ENCODE measurements at places on chromosomes 11 and 22.
A peak's percentile ranks its signal among the peaks of the same experiment; 100 is the strongest.

DNA sequence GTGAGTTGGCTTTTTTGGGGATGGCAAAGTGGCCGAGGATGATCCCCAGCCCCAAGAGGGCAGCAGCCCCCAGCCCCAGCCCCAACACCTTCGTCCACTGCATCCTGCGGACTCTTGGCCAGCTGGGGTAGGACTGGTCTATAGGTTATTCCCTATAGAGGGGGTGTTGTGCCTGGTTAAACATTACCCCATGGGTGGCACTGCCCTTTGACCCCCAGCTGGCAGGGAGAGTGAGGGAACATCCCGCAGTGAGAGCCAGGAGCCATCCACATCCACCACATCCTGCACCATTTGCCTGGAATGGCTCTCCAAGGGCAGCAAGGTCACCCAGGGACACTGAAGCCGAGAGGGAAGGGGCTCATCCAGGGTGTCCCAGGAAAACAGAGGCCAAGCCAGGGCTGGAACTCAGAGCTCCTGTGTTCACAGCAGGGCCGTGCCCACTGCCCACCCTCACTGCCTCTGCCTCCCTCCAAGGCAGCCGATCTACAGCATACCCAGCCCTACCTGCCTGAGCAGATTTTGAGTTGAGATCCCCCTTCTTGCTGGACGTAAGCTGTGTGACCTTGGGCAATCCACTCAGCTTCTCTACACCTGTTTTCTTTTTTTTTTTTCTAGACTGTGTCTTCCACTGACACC lies at the start of gene NAALADL1:
Gene NAALADL1, minus strand, starts transcription at position 135 of the 636 bp plus-strand sequence. Its CDS starts 32 bp downstream, at position 103.
- DNase-seq = no peak

DNA sequence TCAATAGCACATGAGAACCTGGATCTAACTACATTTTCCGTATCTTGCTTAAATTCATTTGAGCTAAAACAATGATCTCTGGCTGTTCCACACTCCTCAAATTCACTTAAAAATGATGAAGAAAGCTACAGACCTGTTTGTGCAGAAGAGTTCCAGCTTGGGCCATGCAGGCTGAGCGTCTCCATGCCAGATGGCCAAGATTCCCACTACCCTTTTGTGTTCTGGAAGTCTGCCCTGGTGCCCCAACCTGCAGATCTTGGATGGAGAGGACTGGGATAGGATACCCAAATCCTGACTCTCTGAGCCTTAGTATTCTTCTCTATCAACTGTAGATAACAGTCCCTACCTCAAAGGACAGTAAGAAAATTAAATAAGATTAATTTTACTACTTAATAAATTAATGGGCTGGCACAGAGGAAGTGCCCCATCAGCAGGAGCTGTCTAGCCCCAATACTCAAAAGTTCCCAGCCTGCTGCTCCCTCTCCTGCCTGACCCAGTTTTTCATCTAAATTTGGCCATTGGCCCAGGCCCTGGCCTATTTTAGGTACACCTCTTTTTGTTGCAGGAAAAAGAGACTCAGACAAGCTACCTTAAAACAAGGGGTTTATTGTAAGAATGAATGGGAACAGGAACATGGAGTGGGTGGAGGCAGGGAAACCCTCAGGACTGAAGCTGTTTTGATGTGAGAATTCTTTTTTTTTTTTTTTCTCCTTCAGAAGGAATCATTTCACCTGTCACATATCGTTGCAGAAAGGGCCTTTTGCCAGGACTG lies 81.4 kb upstream of the GRK3 start:
- no peak for DNase-seq

DNA sequence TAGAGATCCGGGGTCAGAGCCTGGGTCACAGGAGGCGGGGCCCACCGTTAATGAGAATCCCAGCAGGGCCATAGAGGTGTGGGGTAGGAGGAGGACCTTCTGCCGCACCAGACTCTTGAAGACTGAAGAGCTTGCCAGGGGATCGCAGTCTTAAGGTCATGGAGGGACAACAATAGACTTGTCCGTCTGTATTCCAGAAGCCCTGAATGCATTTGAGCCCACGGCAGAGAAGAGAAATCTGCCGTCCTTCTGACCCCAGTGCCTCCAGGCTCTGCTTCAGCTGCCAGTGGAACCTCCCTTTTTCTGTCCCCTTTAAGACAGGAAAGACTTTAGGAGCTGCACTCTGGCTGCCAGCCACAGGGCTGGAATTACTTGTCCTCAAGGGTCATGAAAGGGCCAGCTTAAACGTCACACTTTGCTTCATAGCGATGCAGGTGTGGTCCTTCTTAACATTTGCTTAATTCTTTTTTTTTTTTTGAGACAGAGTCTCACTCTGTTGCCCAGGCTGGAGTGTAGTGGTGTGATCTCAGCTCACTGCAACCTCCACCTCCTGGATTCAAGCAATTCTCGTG lies 15.5 kb upstream of the ST3GAL4 start:
- DNase-seq = no peak

DNA sequence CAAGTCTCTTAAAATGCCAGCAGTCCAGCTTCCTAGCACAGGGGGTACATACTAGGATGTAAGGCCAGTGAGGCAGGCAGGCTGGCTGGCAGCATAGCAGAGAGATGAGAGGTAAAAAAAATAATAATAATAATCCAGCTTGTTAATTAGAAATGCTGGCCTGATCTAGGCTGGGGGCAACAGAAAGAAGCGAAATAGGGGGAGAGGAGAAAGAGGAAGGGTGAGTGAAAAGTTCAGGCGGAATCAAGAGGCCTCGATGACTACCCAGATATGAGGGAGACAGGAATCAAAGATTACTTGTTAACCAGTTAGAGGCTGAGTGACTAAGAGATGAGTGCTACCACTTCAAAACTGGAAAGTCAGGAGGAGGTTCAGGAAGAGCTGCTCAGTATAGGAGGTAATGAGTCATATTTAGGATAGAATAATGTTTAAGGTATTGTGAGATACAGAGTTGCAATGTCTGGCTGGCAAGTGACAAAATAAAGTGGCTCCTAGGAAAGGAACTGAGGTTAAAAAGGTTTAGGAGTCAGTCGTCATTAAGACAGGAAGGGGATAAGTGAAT lies 2.8 kb downstream of the ALKBH8 start:
- DNase-seq = no peak

DNA sequence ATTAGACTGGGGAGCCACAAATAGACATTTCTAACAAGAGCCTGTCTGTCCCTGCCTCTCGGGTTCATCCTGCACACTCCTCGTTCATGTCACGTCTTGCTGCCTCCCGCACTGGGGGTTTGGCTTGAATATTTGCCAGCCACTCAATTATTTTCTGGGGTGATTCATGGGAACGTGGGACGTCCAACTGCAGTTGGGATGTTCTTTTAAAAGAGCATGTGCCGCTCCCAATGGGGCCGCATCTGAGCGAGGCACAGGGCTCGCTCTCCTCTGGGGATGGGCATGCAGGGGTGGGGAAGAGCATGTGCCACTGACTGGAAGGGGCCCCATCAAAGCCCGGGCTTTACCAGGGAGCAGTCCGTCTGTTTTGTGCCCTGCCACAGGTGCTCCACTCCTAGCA lies 43.4 kb downstream of the PARVG start:
- DNase-seq = no peak

DNA sequence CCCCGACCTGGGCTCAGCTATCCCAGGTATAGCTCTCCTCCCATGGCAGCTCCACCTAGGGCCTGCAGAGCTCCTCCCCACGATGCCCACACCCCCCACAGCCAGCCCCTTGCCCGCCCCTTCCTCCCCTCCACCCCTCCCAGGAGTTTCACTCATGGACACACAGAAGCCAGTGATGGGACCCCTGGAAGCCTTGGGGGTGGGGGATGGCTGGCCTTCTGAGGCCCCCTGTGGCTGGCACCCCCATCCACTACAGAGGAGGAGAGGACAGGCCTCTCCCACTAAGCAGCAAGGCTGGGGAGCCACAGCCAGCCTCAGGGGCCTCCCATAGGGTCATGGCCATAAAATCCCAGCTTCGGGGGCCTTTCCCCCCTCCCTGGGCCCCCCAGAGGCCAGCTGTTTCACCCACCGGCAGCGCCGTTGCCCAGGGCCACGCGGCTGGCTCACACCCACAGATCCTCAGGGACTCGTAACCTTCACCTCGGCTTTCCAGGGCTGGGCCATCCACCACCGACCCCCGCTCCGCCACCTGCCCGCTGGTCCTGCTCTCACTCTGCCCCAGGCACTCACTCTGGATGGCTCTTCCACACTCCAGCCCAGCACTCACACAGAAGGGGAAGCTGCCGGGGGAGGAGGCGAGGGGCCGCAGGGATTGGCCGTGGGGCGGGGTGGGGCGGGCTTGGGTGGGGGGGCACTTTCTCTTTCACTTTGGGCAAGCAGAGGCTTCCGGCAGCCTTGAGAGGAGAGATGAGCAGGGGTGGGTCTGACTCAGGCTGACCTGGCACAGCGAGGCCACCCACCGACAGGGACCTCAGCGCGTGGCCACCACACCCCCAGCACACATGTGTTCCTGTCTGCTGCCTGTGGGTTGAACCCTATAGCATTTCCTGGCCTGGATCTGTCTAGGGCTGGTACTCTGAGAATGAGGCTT lies 2.2 kb downstream of the SLC25A22 start:
- peak; percentile 89 for DNase-seq

GRCh38 chr11:94539420-94539819 lies 4.3 kb upstream of the FUT4 start:
- DNase-seq = no peak

GRCh38 chr11:95505927-95506426 lies 275.0 kb upstream of the SESN3 start:
- no peak for DNase-seq

DNA sequence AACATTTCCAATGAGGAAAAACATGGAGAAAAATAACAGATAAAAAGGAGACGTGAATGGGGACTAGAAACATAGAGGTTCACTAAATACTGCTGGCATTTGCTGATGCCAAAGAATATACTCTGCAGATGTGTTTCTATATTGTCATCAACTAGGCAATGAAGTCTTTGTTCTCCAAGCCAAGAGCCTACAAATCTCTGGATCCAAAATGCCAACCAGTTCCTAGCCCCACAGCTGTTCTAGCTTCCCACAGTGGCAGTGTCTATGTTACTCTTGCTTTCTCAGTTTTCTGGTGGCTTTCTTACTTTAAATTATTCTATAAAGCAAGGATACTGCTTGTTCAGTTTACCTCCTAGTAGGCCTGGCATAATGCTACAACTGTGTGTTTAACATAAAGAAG lies 977.9 kb upstream of the CCDC90B start:
- DNase-seq = no peak

GRCh38 chr11:74839971-74840370 lies 91.3 kb downstream of the RNF169 start:
- no peak for DNase-seq

- no peak for DNase-seq
These were observed 9.2 kb downstream of the RELA start for GRCh38 chr11:65653229-65654225.

- DNase-seq = no peak
These were observed 6.7 kb upstream of the SEPTIN5 start for GRCh38 chr22:19707347-19708290.

GRCh38 chr11:5304046-5304445 lies 2.3 kb upstream of the OR51B4 start:
- no peak for DNase-seq

- no peak for DNase-seq
These were observed 35.2 kb downstream of the HIKESHI start for GRCh38 chr11:86337227-86337626.

DNA sequence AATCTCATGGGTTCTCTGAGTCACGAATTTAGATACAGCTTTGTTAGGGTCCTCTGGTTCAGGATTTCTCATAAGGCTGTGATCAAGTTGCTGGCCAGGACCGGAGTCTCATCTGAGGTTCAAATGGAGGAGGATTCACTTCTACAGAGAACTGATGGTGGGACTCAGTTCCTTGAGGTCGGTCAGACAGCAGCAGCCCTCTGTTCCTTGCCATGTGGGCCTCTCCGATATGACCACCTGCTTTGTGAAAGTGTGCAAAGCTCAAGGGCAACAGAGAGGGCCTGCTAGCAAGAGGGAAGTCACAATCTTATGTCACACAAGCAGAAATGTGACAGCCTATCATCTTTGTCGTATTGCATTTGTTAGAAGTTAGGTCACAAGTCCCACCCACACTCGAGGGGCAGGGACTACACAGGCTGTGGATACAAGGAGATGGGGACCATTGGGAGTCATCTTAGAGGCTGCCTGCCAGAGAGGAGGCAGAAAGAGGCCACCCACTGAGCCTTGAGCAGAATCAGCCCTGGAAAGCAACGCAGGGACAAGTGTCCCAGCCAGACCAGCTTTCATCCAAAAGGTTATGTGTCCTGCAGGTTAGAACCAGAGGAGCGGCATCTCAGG lies 34.5 kb downstream of the RPUSD4 start:
- DNase-seq = no peak

GRCh38 chr11:131907371-131907770 lies 537.0 kb downstream of the NTM start:
- no peak for DNase-seq

DNA sequence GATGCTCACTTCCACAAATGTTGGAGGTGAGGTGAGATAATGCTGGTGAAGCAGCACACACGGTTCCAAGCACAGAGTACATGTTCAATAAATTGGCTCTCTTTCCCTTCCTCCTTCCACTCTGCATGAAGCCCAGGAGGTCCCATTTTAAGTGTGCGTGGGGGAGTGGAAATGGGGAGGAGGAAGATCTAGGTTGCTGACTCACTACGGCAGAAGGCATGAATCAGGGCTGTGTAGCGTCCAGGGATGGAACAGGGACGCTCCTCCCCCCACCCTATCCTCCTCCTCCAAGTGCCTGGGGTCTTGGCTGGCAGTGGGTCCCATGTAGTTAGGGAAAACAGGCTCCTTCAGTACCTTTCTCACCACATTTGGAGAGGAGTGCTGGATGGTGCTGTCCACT lies 44.2 kb downstream of the TRIM66 start:
- DNase-seq = no peak

- DNase-seq = no peak
These were observed 14.8 kb downstream of the CD3E start for GRCh38 chr11:118319337-118319707.

DNA sequence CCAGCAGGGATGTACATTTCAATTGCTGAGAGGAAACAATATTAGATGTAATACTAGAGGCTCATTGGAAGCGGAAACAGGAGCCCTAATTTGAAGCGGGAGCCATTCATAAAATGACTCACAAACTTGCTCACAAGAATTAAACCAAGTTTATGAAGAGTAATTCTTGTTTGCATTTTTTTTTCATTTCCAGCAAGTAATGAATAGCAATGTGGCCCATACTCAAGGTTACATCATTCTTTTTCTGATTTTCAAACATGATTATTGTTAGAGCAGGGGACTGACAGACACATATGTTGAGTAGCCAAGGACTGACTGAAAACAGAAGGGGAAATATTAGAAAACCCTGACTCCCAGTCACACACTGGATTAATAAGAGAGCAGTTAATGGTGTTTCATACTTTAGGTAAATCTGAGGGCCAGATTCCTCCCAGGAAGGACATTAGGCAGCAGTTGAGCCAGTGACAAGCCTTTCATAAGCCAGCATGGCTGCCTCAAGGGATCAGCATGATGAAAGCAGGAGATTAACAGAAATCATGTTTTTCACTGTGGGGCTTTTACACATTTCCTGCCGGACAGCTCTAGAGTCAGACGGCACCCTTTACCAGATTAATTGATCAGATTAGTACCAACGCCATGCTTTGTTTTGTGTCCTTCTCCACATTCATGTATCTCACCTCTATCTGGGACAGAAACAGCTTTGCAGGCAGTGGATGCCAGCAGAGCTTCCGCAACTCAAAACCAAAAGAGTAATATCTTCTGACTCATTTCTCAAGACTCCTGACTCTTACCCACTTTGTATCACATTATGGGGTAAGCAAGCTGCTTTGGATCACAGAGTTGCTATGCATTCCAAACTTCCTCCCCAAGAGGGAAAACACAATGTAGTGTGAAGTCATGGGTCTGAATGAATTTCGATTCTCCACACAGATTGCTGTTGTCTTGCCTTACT lies 831.6 kb downstream of the KCNA4 start:
- no peak for DNase-seq
